NCI-H2029 (cell line): ENCODE measurements at places on chromosomes 5 and 9.

DNA sequence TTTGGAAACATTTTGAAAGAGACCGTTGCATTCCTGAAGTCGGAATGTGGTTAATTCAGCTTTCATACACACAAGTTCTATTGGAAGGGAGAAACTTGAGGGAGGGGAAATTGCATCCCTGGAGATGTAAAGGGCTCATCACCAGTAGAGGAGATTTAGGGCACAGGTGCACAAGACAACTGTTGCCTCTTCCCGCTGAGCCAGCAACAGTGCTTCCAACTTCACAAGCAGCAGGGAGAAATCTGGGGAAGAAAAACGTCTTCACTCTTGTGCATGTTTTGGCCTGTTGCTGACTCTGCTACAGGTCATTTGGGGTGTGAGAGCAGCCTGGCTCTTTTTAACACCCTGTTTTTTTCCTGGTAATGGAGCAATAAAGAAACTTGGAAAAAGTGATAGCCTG is 277.9 kb downstream of the GAS1 start:
- no peak for DNase-seq

DNA sequence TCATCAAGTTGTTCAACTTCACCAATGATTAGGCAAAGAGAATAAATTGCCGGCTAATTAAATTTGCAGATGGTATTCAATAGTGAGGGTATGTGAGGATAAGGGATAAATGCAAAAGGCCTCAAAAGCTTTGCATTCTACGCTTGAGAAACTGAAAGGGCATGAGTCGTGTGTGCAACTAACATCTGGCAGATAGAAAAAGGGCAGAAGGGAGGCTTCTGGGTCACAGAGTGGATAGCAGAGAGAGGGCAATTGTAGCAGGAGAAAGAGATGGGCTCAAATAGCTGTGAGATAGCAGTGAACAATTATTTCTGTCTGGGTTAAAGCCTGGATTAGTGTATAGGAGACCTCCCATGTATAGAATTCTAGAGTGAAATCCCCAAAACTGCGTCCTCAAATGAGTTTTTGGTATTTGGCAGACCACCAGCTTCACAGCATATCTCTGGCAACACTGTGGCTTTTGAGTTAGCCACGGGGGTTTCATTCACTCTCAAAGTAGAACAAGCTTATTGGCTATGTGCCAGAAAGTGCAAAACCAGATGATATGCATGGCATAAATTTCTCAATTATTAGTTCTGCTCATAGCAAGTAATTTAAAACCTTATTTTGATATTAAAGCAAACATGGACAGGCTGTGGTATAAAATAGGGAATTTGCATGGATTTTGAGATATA is 586.3 kb downstream of the BRINP1 start:
- no peak for DNase-seq

DNA sequence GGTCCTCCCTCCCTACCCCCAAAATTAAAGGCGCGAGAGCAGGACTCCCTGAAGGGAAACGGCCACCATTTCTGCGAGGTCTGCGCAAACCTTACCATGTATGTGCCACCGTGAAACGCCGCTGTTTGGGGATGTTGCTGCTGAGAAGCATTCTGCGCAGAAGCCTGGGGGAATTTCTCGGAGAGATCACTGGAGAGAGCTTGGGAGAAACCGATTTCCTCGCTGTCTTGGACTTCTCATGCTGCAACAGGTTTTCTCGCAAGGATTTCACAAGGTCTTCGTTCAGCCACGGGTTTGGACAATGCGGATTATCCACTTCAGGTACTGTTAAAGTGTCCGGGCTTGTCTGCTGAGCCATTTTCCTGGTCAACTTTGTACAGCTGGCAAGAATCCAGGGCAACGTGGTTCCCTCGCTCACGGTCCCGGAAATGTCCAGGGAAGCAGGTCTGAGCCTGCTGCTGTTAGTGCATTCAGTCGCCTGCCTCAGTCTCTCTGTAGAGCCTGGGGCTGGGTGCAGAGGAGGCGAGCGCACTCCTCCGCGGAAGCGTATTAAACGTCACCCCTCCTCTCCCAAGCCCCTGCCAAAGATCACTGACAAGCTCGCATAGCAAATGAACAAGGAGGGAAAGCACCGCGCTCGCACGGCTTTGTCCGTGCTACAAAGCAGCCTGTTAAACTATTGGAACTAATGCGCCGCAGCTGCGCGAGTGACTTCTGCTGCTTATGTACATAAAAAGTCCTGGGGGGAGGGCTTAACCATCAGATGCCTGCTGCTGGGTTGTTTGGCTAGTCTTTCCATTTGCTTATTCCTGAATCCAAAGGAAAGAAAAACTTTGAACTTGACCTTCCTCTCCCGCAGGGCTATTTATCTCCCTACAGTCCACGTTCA is 125.1 kb downstream of the PDE4D start:
- DNase-seq = peak; percentile 77

- no peak for DNase-seq
Measured at GRCh38 chr5:71904852-71905251, 185.8 kb downstream of the CARTPT start.

DNA sequence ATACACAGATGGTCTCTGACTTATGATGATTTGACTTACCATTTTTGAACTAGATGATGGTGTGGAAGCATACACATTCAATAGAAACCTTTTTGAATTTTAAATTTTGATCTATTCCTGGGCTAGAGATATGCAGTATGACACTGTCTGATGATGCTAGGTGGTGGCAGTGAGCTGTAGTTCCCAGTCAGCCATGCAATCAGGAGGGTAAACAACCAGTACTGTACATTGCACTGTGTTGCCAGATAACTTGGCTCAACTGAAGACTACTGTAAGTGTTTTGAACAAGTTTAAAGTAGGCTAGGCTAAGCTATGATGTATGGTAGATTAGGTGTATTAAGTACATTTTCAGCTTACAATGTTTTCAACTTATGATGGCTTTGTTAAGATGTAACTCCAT is 859.1 kb upstream of the ARRDC3 start:
- no peak for DNase-seq

DNA sequence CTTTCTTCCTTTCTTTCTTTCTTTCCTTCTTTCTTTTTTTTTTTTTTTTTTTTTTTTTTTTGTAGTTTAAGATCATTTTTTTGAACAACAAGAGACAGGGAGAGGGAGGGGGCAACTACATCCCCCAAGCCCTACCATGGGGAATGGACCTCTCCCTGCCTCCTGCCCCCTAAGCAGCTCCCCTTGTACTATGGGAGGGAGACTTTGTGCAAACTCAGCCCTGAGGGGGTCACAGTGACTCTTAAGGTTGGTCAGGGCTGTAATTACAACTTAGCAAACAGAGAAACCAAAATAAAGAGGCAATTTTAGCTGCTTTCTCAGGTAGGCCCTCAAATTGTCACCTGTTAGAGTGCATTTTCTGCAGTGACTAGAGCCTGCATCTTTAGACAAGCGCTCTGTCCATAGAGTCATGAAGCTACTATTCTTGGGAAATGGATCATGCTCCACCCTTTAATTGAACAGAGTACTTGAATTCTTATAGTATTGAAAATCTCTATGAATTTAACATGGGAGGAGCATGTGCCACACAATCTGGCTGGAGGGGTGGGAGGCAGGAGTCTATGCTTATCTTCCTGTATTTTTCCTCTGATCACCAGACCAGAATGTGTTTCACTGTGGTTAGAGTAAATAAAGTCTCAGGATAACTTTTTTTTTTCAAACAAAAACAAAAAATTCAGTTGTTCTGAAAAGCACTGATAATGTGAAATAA is 24.3 kb upstream of the PIK3R1 start:
- no peak for DNase-seq

GRCh38 chr5:61120534-61120933 is 41.7 kb downstream of the SMIM15 start:
- DNase-seq = no peak

DNA sequence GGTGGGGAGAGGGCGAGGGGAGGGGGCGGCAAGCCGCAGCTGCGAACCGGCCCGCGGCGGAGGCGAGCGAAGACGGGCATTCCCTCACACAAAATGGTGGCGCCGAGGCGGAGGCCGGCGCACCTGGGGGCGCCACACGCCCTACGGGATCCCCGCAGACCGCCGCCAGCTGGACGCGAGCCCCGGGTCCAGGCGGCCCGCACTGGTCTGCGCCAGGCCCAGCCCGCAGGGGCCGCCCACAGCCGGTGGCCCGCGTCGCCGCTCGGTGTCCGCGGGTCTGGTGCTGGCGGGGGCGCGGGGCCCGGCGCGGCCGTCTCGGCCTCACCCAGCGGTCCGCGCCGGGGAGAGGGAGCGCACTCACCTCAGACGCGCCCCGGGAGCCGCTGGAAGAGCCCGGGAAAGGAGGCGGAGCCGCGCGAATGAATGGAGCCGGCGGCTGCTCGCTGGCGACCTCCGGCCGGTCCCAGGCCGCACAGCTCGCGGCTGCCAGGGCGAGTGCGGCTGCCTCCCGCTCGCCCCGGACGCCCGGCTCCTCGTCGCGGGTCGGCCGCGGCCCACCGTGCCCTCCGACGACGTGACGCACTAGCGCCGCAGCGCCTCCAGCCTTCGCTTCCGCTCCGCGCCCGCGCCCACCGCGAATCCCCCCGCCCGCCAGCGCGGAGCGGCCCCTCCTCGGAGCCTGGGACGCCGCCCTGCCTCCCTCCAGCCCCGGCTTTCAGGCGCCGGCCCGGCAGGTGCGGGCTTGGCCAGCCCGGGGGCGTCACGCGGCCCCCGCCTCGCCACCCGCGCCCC is at the start of gene FAM169A:
Gene FAM169A, minus strand, starts transcription at position 584 of the 792 bp plus-strand sequence. CDS start 24,711 bp downstream, outside the sequence.
- peak; percentile 15 for DNase-seq

GRCh38 chr9:6080154-6080716 is 64.8 kb upstream of the RANBP6 start:
- peak; percentile 89 for DNase-seq

- DNase-seq = no peak
Measured at GRCh38 chr5:132204371-132205135, 23.1 kb downstream of the P4HA2 start.

GRCh38 chr5:102483736-102484135 is 15.1 kb downstream of the SLCO6A1 start:
- DNase-seq = no peak

- no peak for DNase-seq
Measured at GRCh38 chr9:8456344-8456743, 656.8 kb upstream of the DMAC1 start.

DNA sequence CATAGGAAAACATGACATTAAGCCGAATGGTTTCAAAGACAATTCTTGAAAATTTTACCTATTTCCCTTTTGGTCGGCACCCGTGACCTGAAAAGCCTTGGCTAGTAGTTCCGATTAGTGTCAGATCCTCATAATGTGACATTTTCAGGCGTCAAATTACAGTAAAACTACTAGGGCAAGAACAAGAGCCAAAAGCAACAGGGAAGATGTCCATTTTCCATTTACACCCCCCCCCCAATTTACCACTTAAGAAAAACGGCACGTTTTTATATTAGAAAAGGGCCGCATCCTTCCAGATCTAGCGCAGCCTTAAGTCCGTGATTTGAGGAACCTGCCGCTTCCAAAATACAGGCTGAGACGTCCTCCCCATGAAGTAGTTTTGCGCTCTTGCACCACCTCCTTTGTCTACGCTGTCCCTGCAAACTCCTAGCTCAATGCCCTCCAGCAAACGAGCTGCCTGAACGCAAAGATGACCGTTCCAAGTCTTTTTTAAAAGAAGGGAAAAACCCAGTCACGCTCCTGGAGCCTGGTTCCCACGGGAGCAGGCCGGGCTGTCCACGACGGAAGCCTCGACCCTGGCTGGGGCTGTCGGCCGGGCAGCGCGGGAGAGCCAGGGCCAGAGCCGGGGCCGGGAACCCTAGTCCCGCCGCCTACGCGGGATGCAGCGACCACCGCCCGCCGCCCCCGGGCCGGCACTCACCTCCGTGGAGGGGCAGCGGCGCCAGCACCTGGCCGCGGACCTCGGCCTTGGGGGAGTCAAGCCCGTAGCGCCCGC is 616 bp downstream of the RNF130 start:
- peak; percentile 50 for DNase-seq

GRCh38 chr9:37914701-37915358 is 10.9 kb upstream of the SLC25A51 start:
- no peak for DNase-seq

DNA sequence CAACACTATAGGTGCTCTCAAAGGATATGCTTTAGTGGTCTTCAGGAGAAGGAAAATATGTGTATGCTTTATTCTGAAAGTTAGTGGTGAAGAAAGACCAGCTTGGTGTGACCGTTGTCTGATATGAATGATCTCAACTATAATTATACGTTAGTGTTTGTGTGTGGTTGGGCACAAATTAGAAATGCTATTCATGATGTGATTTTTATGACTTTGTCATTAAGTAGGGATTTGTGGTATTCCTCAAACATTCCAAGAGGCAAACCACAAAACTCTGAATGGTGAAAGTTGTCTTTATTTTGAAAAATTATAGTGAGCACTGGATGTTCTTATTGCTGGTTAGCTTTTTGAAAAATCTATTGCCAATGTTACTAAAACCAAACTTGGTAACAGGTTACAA is 6.2 kb upstream of the F2R start:
- DNase-seq = no peak

DNA sequence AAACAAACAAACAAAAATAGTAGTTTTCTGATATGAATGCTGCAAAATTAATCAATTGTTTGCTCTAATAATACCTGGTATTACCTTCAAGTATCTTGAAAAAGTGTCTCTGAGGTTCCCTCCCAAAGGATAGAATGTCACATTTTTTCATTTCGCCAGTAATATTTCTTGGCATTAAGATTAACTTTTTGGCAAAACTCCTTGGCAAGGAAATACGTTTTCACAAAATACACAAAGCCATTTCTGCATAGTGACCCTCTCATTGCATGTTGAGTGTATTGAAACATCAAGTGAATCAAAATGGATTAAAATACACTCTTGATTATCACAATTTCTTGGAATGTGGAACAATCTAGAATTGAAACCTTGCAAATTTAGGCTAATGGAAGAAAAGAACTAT is 230.5 kb downstream of the ATPSCKMT start:
- DNase-seq = no peak
